ENCODE measurements at places on chromosomes 3 and 15.

GRCh38 chr3:143612541-143612940 lies 235.7 kb downstream of the SLC9A9 start:
- no peak for DNase-seq

- peak; percentile 20 for DNase-seq
These were observed 530.7 kb downstream of the ZIC1 start for GRCh38 chr3:147939839-147940238.

- DNase-seq = no peak
These were observed 86.2 kb downstream of the MEIS2 start for GRCh38 chr15:37014137-37014536.

GRCh38 chr3:52054661-52055511 lies 1.5 kb downstream of the DUSP7 start:
- no peak for DNase-seq

DNA sequence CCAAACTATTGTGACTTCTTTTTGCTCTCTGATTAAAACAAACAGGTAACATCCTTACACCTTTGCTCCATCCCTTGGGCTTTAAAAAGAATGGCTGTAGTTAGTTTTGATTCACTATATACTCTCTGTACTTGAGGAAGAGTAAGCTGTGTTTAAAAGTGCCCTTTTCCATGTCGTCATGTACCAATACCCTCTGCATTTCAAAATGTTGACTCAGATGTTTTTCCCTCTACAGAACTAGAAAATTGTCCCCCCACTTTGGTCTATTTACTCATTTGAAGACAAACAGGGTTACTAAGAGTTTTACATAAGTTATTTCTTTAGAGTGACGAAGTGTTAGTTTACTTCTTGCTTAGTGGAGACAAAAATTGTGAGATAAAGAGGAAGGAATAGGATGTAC lies 62.7 kb downstream of the TASOR start:
- no peak for DNase-seq

GRCh38 chr3:2652386-2652785 lies 457.8 kb downstream of the IL5RA start:
- DNase-seq = no peak

DNA sequence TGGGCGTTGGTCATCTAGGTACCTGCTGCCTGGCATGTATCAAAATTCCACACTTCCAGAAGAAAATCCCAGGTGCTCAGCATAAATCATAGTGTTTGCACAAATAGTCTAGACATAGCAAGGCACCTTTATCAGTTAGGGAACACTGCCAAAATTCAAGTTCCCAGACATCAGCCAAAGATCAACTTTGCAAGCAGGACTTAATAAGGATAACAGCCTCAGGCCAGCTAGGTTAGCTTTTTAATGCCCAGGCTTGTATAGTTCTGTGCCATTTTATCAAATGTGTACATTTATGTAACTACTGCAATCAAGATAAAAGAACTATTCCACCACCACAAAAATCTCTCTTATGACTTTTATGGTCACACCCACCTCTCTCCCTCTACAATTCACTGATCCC lies 30.7 kb downstream of the DZIP3 start:
- DNase-seq = no peak

GRCh38 chr3:157069846-157070677 lies 89.9 kb downstream of the CCNL1 start:
- no peak for DNase-seq

DNA sequence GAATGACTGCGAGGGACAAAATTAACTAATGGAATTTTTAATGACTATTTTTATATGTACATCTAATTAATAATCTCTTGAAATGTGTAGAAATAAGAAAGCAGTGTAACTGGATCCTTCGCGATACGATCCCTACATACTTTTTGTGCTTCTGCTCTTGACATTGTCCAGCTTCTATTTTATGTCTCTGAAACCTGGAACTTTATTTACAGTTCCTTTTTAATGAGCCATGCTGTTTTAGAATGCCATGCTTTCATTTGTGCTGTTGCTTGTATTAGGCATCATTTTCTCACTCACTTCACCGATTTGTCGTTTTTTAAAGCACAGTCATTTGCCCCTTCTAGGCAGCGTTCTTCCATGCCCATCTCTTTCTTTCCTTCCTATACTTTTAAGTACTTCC lies 301.3 kb downstream of the EDEM1 start:
- DNase-seq = no peak
